Endothelial cell of umbilical vein (primary cell): ENCODE measurements at places on chromosomes 7 and 10. TPM values are rescaled to one million over a fixed set of nuclear protein-coding genes. Genes with fewer than 3 reads are reported as not detected.

Gene DMBT1
- total RNA-seq: not detected in 2 replicates

Gene DRGX
- total RNA-seq: not detected in 2 replicates

Gene FAM20C
- total RNA-seq: 34.5 and 44.4 TPM in 2 replicates

Gene CNTNAP2
- total RNA-seq: not detected in 2 replicates

Gene RHEB
- 108 and 109 TPM in 2 replicates for total RNA-seq

Gene SORCS1
- total RNA-seq: not detected in 2 replicates

Gene PCBD1
- total RNA-seq: 77.5 and 95.7 TPM in 2 replicates

Gene DENND2A
- total RNA-seq: 0.33 TPM in 1 of 2 replicates, not detected in the other

Gene ZNF438
- total RNA-seq: 11.2 and 15.1 TPM in 2 replicates

Gene NRAP
- total RNA-seq: not detected in 2 replicates

Gene SMARCD3
- total RNA-seq: 5.9 and 6.1 TPM in 2 replicates

Gene IFIT3
- total RNA-seq: 2.6 and 3.1 TPM in 2 replicates

Gene UNCX
- total RNA-seq: not detected in 2 replicates

Gene ACTL6B
- not detected in 2 replicates for total RNA-seq

Gene GRK5
- 29.1 and 29.5 TPM in 2 replicates for total RNA-seq

Gene GNAT3
- not detected in 2 replicates for total RNA-seq

Gene AGR2
- total RNA-seq: not detected in 2 replicates

Gene IL15RA
- 16.1 and 18.8 TPM in 2 replicates for total RNA-seq

Gene TMEM196
- not detected in 2 replicates for total RNA-seq

Gene ENTPD1
- 23.0 and 27.0 TPM in 2 replicates for total RNA-seq

Gene WDR86
- not detected in 2 replicates for total RNA-seq

Gene ZCCHC24
- total RNA-seq: 5.7 and 8.4 TPM in 2 replicates

Gene TNS3
- total RNA-seq: 45.1 and 59.8 TPM in 2 replicates

Gene IL6
- total RNA-seq: 9.4 and 11.0 TPM in 2 replicates

Gene NEBL
- 0.66 and 0.83 TPM in 2 replicates for total RNA-seq

Gene SUGCT
- 1.4 and 2.2 TPM in 2 replicates for total RNA-seq

Gene CCL24
- total RNA-seq: not detected in 2 replicates
